ENCODE measurements at places on chromosomes 5 and 9.

DNA sequence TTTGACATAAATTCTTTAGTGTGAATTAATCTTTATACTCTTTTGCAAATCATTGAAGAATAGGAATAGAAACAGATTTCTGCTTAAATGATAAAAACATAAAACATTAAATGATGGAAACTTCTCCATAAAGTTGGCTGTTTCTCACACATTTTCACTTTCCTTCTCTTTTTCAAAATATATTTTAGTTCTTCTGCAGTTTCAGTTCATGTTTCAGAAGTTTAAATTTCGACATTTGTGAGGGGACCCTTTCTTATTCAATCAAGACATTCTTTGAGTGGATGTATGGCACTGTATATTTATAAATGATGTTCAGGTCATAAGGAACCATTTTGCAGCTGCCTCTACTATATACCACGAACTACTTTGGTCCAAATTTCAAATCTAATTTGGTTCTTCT is 34.6 kb downstream of the TNFAIP8 start:
- no peak for DNase-seq

- no peak for DNase-seq
These were observed 6.6 kb downstream of the DBN1 start for GRCh38 chr5:177466861-177467260.

DNA sequence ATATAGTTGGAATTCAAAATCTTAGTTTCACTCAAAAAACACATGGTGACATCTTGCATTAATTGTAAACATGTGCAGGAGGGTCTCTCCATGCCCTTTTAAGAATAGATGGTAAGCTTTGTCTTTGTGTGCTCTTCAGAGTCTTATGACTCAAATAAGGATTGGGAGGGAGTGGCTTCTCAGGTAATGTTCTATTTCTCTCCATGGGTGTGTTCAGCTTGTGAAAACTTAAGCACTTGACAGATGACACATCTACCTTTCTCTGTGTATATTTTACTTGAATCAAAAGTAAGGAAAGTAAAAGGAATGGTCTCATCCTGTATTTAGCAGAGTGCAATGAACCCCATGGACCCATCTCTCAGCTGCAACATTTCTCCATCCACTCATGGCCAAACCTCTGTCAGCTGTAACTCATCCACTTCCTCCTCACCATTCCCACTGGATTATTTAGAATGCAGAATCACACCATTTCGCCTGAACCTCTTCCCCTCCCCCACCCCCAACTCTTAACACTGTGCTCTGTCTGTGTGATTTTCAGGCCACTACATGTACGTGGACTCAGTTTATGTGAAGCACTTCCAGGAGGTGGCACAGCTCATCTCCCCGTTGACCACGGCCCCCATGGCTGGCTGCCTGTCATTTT is 82.1 kb downstream of the MAMDC2 start:
- DNase-seq = no peak

DNA sequence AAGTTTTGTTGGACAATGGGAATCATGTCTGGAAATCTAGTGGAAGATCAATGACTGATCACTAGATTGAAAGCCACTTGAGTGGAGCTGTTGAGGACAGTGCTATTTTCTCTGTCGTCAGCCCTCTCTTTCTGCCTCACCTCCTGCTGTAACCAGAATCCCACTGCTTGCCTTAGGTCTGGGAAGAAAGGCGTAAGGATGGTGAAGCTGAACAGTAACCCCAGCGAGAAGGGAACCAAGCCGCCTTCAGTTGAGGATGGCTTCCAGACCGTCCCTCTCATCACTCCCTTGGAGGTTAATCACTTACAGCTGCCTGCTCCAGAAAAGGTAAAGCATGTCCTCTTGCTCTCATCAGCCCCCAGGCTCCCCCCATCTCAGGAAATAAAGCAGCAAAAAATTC is 1.1 kb downstream of the NSG2 start:
- DNase-seq = no peak

DNA sequence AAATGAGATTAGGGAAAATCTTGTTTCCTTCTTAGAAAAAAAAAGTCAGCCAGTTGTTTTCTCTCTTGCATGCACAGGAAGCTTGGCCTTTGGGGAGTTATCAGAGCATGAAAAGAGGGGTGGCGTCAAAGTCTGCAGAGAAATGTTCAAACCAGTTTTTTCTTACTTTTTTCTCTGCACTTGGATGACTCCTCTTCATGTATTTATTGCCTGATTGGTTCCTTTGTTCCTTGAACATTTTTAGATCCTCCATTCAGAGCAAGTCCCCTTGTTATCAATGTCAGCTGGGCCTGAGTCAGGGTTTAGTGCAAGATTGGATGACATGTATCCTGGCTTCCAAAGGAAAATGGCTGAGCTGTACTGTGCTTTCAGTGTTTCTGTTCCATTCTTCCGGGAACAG is 392.6 kb upstream of the BRINP1 start:
- DNase-seq = no peak

DNA sequence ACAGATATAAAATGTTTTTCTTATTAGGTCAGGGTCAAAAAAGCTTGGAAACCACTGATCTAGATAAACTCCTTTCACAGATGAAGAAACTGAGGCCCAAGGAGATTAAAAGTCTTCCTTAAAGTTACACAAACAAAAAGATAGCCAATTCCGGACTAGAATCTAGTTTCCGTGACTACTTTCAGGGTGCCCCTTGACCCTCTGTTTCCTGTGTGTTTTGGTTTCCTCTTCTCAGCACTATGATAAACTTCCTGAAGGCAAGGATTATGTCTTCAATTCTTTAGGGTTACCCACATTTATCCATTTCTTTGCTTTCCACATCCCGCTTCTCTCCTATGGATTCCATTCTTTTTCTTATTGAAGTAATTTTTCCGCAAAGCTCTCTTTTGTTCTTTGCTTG is 83.1 kb downstream of the ADAMTS12 start:
- no peak for DNase-seq

GRCh38 chr9:5466766-5467165 is 16.4 kb downstream of the CD274 start:
- DNase-seq = no peak

DNA sequence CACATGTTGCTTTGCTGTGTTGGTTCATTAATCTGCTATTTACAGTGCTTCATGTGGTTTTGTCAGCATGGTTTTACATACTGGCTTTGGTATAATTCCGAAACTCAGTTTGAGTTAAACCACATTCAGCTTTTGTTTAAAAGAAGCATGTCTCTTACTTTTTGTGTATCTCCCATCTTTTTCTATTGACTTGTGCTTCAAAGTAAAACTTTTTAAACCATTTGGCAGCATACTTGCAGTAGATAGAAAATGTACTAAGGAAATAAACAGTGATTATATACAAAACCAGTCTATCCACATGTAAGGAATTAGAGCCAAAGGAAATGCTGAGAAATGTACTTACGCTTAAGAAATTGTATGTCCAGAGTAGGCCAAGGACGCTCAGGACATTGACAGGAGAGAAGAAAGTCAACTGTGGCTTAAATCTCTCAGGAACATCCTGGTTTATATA is 286.9 kb downstream of the ARHGEF28 start:
- no peak for DNase-seq

DNA sequence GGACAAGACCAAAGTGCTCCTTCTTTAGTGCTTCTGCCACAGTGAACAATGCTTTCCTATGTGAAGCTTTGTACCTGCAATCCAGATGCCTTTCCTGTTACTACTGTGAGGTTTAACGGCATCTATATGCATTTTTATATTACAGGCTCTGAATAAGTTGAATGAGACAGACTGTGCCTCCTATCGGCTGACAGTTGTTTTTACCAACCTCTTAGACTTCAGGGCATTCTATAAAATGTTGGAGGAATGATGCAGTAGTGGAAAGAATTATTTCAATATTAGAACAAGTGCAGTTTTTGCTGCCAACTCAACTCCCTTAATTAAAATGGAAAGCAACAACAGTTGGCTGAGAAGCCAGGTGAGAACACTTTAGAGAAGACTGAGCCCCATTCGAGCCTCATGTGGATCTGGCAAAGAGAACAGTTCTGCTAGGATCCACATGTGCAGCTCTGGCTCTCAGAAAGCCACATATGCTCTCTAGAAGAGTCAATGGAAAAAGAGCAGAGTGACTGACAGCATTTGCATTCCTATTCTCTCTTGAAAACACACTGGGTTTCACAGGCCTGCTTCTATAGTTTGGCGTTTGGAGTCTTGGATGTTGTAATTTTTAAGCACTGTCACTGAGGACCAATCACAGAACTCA is 147.5 kb downstream of the LURAP1L start:
- no peak for DNase-seq

GRCh38 chr5:92977846-92978540 is 603.0 kb downstream of the NR2F1-AS1 start:
- no peak for DNase-seq

DNA sequence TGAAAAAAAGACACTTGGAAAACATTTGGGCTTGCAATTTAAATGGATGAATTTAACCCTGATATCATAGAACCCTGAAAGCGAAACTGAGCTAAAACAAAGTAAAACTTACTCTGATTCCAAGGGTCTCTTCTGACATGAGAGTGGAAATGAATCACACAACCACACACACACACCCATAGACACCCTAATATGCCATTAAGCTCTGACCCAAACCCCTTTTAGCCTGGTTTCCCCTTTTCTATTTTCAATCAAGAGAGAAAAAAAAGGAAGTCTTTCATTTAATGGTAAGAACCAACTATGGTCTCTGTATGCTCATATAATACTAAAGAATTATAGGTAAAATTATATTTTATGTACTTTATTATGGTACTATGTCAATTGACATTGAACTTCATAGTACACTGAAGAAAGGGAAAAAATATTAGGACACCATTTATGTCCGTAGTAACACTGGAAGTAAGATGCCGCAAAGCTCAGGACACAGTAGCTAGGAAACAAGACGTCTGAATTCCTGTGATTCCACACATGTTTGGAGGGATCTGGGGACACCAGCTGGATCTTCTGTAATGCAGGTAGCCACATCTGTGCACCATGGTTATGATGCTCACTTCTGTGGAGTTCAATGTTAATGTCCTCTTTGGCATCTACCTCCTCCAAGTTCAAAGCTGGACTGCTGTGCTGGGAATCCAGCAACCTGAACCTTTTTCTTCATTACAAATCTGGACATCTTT is 95.8 kb downstream of the PCSK1 start:
- DNase-seq = no peak

- no peak for DNase-seq
These were observed 590.0 kb upstream of the DMAC1 start for GRCh38 chr9:8389531-8389930.

- DNase-seq = no peak
These were observed 152.6 kb downstream of the MED27 start for GRCh38 chr9:131927091-131927490.

DNA sequence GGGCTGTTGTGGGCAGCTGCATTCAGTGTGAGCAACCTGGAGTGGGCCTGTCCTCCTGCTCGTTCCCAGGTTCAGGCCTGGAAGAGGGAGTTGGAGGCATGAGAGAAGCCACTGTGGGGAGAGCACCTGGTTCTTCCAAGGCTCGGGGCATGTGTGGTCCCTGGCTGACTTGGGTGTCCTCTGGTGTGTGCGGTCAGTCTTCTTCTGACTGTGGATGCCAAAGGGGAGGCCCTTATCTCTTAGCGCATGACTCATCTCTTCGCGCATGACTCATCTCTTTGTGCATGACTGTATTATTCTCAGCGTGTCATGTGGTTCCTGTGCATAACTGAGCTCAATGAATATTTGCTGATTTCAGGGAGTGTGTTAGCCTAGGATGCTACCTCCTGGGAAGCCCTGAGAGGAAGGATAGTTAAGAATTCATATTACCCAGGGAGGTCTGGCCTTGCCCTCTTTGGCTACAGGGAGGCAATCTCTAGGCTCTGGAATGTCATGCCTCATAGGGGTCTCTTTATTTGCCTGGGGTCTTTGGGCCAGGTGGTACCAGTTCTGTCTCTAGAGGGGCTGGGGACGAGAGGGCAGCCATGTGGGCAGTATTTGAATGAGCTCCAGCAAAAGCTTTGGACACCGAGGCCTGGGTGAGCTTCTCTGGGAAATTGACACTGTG is 188.7 kb downstream of the HSPA4 start:
- DNase-seq = no peak

DNA sequence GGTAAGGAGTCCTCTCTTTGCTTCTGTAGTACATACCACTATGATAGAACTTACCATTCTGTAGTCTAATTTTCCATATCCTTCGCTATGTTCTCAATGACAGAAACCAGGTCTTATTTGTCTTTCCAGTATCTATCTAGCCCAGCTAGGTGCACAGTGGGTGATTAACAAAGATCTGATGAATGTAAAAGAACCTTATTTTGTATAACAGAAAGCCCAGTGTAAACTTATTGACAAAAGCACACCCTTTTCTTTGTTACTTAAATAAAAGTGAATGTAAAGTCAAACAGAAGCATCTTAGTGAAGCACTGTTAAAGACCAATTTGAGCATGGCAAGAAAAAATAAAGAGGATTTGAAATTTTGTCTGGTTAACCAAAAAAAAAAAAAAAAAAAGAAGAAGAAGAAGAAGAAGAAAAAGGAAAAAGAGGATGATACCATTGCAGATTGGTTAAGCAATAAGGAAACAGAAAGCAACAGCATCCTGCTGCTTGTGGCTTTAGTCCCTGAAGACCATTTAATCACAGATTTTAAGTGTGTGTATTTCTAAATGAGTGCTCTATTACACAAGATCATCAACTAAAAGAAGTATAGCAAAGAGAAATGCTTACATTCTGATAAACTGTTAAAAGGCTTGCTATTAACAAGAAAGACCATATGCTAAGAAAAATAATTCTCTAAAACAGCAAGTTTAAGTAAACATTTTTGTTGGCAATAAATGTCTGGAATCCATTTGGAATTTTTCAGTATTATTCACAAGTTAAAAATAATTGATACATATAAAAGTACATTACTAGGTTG is 21.2 kb downstream of the MEGF9 start:
- DNase-seq = no peak

- DNase-seq = no peak
These were observed 80.6 kb upstream of the ZNF366 start for GRCh38 chr5:72587661-72588308.

DNA sequence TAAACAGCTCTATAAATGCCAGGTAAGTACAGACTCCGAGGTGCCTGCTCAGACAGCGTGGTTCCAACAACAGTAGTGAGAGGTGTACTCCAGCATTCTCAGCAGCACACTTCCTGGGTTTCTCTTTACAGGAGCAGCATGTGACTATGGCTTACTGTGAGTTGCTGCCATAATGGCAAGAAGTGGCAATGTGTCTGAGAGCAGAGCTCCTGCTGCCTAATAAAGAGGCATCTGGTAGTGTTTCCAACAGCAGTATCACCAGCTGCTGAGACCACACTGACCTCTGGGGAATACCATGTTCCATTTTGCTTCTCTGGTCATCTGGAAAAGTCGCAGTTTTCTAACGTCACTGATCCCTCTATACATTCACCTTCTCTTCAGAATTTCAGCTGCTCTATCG is 398.2 kb downstream of the SLCO4C1 start:
- no peak for DNase-seq

DNA sequence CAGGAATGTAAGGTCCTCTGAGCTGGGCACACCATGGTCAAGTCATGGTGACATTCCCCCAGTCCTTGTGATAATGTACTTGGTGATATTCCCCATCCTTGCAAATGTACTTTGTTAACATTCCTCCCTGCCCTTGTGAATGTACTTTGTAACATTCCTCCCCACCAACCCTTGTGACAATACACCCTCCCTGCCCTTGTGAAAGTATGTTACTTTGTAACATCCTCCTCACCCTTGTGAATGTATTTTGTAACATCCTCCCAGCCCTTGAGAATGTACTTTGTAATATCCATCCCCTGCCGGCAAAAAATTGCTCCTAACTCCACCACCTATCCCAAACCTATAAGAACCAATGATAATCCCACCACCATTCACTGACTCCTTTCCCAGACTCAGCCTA is 53.3 kb downstream of the RAPGEF6 start:
- DNase-seq = no peak

GRCh38 chr9:7103771-7104170 is 346.0 kb downstream of the KDM4C start:
- DNase-seq = no peak

- DNase-seq = no peak
These were observed 65.5 kb upstream of the BARHL1 start for GRCh38 chr9:132516911-132517310.
